ENCODE measurements at places on chromosomes 3 and 15.

DNA sequence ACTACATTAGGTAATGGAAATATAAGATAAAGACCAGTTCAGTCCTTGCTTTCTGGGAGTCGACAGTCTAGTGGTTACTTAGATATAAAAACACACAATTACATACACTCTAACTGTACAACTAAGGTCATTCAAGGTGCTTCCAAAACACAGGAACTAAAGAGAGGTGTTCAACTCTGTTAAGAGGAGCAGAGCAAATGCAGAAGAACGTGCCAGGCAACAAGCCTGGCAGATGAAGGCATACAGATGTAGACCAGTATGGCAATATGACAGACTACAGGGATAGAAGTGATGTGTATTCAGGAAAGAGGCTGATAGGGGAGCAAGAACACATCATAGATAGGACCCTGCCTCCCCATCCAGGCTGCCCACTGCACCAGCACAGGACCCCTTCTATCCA, 78.3 kb downstream of the CBLB start:
- DNase-seq: no peak

DNA sequence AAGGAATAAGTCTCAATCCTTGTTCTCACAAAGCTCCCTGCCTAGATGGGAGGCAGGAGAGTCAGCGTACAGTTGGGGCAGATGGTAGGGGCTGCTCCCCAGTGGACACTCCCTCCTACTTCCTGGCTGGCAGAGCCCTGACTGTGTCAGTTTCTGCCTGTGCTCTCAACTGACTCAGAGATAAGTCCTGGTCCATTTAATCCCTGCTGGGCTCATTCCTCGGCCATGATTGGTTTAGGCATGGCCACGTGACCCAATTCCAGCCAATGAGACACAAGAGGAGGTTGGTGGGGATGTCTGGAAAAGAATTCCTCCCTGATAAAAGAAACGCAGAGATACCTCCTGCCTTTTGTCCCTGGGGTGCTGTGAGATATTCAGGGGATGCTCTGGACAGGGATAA, 118.1 kb upstream of the SLC6A11 start:
- no peak for DNase-seq

GRCh38 chr15:44308415-44308814, 19.9 kb downstream of the GOLM2 start:
- no peak for DNase-seq

- no peak for DNase-seq
Measured at GRCh38 chr3:24154781-24155180, 209.7 kb downstream of the NR1D2 start.

DNA sequence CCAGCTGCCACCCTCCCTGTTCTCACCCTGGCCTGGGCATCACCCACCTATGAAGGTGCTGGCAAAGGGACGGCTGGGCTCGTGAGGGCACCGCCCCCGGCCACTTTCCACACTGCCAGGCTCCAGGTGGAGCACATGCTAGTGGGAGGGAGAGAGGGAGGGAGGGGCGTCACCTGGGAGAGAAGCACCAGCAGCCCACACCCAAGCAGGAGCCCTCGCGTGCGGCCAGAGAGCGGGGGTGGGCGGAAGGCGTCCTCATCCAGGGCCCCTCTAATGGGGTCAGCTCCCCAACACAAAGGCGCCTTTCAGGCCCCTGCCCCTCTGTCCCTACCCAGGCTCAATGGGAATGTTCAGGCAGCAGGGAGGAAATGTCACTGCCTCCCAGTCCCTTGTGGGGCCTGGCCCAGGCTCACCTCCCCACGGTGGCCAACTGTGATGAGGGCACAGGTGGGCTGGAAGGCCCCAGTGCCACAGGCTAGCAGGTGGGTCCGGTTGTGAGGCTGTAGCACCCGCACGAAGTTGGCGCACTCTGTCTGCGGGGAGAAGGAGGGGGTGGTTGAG, 3.1 kb downstream of the SEMA3G start:
- DNase-seq: no peak

- DNase-seq: no peak
Measured at GRCh38 chr3:4722103-4722502, 229.0 kb downstream of the ITPR1 start.

GRCh38 chr15:63938486-63939061, 104.8 kb upstream of the HERC1 start:
- DNase-seq: no peak

DNA sequence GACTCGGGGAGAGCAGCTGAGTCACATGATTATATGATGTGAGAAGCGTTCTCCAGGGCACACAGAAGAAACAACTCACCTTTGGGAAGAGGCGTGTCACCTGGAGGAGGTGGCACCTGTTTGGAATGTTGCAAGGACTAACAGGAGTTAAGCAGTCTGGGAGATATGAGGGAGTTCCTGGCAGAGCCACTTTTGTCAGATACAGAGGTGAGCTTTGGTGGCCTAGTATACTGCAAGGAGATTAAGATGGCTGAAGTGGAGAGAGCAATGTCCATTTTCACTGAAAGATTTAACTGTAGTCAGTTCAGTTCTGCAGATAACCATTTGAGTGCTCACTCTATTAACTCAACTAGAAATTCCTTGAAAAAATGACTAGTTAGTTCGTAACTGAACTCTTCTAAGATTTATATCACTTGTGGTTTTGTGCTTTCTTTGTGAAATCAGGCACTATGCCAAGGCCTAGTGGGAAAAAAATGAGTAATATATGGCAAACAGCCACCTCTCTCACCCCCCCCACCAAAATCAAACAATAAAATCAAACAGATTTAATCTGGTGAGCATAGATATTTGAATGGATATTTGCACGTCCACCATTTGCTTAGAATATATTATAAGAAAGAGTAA, 61.3 kb downstream of the CRYBG3 start:
- no peak for DNase-seq

GRCh38 chr3:28847736-28848135, 433.1 kb upstream of the RBMS3 start:
- no peak for DNase-seq

DNA sequence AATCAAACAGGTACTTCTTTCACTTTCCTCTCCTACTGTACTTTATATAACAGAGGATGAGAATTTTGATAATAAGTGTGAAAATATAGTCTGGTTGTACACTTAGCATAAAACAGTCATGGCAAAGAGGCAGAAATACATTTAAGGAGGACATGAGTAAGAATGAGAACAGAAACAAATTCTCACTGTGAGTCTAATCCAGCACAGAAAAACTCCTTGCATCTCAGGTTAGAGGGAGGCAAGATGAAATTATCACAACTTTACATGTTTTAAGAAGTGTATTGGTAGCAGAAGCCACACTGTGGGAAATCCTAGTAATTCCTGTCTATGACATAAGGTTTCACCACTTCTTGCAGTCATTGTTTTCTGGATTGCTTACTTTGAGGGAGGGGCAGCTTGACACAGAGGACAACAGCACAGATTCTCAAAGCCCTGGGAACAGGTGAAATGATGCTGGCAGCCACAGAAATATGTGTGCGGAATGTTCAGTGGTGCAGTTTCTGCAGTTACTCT, 733.6 kb upstream of the GBE1 start:
- DNase-seq: no peak

DNA sequence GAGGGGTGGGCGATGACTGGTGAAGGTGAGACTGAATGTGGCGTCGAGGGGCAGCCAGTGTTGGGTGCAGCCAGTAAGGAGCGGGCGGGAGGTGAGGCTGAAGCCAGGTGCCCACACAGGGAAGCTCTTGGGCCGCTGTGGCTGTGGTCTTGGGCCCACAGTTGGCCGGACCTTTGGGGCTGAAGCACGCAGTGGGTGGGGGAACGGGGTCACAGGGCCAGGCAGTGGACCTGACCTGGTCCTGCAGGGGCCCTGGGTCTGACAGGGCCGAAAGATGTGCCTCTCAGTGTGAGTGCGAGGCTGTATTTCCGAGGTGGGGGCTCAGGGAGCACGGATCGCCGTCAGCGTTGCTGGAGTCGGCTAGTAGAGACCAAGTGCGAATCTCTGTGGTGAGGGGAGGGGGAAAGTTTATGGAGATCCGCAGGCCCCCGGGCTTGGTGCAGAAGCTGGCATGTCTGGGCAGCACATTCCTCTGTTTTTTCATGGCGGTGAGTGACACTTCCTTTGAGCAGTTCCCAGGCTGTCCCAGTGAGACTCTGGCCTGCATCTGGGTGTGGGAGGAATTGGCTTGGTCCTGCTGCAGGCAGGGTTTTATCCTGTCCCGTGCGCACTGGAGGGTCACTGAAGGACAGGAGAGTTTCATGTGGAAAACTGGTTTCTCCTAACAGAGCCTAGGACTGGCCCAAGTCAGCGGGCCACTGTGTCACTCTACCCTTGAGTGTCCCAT, 100.8 kb downstream of the TMEM266 start:
- no peak for DNase-seq

DNA sequence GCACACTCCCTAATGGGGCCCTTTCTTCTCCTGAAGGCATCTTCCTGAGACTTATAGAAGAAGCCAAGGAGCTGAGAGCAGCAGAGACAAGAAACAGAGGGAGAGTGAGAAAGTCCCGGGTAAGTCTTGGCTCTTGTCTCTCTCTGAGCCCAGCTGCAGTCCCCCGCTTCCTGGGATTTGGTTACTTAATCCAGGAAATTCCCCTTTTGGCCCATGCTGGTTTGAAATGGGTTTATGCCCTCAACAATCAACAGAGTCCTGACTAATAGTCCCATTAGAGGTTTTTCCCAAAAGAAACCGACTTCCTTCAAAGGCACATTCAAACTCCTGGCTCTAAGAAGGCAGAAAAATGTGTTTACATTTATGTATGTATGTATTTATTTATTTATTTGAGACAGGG, 22.0 kb downstream of the TMEM158 start:
- DNase-seq: no peak

- no peak for DNase-seq
Measured at GRCh38 chr3:142595581-142595950, 627 bp upstream of the PLS1 start.

- no peak for DNase-seq
Measured at GRCh38 chr15:77838061-77838460, 205.3 kb upstream of the LINGO1 start.

DNA sequence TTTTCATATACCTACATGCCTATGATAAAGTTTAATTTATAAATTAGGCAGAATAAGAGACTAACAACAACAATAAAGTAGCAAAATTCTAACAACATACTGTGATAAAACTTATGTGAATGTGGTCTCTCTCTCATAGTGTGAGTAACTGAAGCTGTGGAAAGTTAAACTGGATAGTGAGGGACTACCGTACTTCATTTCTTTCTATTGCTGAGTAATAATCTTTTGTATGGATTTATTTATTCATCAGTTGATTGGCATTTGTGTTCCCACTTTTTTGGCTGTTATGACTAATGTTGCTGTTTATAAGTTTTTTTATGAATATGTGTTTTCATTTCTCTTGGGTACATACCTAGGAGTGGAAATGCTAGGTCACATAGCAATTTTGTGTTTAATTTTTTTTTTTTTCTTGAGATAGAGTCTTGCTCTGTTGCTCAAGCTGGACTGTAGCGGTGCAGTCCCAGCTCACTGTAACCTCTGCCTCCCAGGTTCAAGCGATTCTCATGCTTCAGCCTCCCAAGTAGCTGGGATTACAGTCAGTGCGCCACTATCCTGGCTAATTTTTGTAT, 41.0 kb downstream of the RNF111 start:
- no peak for DNase-seq

DNA sequence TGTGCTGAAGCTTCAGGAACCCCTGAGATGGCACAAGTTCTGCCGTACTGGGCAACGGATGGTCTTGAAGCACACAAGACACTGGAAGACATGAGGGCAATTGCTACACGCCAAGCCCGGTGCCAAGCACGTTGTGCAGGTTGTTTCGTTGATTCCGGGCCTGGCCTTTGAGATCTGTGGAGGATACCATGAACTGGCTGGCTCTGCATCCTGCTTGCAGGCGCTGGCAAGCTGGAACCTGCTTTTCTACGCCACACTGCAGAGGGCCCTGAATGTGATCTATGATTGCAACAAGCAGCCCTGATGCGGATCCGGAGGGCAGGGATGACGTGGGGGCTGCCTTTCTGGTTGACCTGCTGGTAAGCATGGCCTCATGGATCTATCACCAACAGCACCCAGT, 262.5 kb upstream of the ATP10A start:
- no peak for DNase-seq

GRCh38 chr15:68114356-68114755, 60.2 kb downstream of the PIAS1 start:
- DNase-seq: no peak

DNA sequence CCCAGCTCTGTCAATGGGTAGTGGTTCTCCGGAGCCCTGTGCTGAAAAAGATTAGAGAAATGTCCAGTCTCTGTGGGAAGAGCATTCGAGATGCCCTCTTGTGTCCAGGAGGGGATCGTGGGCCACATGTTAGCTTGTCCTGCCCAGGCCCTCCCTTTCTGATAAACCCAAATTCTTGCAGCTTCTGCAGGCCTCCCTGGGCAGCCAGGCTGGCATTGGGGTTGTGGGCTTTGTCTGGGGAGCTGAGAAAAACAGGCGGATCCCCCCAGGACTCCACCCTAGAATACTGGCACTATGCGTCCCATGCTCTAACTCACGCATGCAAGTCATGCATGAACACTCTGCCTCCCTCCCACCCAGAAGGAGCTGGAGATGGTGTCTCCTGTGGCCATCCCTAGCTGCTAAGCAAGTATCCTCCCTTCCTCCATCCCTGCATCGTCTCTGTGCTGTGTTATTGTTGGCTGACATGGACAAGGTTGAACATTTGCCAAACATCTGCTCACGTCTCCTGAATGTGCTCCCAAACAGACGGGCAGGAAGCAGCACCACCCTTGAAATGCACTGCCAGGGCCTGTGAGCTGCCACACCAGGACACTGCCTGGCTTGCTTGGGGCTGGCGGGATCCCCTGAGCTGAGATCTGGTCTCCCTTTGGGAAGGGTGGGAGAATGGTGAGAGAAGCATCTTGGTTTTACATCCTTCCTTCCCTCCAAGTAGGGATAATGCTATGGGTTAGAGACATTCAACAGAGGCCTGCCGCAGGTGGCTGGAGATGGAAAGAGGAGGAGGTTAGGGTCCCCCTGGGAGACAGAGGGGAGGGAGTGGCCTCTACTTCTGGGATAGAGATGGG, 26.5 kb downstream of the CFAP161 start:
- no peak for DNase-seq

DNA sequence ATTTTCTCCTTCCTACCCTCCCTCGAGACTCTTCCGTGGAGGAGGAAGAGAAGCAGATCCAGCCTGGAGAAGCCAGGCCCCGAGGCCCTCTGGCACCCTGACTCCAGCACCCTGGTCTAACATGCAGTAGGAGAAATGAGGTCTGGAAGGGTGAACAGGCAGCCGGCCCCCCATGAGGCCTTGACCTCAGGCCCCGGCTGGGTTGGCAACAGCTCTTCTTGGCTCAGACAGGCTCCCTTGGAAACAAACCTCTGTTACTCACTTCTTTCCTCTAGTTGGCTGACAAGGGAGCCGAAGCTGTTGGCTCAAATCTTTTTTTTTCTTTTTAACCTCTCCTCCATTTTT, 73.4 kb downstream of the CPN2 start:
- no peak for DNase-seq

- DNase-seq: peak; percentile 42
Measured at GRCh38 chr3:71010726-71011455, 572.6 kb downstream of the FOXP1 start.

All from stimulated activated CD4-positive, alpha-beta T cell treated with anti-CD3 and anti-CD28 coated beads, TNF-alpha, amount 100 ng/mL, for 4 hours (primary cell).